ENCODE measurements at places on chromosomes 3 and 15.

DNA sequence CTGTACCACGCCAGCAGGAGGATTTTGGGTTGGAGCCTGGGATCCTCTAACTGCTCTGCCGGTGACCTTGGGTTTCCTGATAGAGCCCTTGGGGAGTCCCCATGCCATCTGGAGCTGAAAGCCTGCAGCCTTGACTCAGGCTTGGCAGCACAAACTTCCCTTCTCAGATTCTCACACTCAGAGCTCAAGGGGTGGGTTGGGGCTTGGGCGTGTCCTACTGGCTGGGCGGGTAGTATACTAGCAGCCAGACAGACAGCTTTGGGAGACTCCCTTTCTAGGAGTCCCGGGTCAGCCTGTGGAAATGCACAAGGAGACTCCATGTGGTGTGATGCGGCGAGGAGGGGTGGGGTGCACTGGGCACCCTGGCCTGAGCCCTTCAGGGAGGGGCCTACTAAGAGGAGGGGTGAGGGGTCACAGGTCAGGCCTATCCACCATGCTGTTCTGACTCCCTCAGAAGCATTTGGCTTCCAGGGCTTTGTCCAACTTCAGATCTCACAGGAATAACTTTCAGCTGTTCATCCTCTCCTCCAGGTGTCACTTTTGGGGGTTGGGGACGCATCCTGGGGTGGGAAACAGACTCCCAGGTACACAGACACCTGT is 21.6 kb upstream of the PLXNA1 start:
- DNase-seq, result no peak

DNA sequence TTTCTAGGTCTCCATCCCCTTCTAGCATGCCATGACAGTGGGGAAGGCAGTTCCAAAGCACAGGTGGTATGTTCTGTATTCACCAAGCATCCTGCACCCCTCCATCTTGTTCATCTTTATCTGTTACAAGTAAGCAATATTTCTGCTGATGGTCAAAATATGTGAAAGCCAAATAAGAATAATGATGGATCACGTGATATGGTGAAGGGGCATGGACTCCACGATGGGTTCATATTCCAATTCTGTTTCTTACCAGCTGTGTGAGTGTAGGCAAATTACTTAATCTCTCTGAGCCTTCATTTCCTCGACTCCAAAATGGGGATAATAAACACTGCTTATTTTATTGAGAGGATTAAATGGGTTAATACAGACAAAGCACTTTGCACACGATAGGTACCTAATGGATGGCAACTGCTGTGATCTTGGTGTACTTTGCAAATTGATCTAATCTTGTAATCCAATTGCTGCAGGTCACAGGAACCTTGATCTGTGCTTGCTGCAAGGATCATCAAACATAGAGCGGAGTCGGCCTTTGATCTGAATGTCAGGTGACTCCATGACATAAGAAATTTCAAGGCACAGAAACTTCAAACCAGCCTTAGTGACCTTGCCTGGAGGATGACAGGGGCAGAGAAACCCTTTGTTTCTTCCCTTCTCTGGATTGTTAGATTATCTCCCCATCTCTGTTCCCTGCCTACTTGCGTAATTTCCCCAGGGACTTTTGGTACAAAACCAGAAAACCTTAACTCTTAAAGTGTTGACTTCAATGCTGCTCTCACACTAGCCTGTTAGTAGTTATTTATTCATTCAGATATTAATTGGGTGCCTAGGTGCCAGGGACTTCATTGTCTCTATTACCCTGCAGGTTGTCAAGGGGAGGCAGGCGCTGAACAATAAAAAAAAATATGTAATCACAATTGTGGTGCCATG is 25.8 kb downstream of the SIAH2 start:
- no peak for DNase-seq

- DNase-seq, result no peak
Observed at GRCh38 chr3:118466795-118467330, 567.8 kb downstream of the IGSF11 start.

- DNase-seq, result no peak
Observed at GRCh38 chr15:55587321-55588069, 650 bp downstream of the PYGO1 start.

DNA sequence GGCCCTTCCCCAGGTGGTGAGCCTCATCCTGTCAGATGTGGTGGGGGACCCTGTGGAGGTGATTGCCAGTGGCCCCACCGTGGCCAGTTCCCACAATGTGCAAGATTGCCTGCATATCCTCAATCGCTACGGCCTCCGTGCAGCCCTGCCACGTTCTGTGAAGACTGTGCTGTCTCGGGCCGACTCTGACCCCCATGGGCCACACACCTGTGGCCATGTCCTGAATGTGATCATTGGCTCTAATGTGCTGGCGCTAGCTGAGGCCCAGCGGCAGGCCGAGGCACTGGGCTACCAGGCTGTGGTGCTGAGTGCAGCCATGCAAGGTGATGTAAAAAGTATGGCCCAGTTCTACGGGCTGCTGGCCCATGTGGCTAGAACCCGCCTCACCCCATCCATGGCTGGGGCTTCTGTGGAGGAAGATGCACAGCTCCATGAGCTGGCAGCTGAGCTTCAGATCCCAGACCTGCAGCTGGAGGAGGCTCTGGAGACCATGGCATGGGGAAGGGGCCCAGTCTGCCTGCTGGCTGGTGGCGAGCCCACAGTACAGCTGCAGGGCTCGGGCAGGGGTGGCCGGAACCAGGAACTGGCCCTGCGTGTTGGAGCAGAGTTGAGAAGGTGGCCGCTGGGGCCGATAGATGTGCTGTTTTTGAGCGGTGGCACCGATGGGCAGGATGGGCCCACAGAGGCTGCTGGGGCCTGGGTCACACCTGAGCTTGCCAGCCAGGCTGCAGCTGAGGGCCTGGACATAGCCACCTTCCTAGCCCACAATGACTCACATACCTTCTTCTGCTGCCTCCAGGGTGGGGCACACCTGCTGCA is 4.8 kb downstream of the GLYCTK start:
- DNase-seq, result no peak

- no peak for DNase-seq
Observed at GRCh38 chr15:36737430-36737891, 158.0 kb downstream of the CDIN1 start.

- DNase-seq, result no peak
Observed at GRCh38 chr3:50486219-50486888, 17.1 kb downstream of the CACNA2D2 start.

DNA sequence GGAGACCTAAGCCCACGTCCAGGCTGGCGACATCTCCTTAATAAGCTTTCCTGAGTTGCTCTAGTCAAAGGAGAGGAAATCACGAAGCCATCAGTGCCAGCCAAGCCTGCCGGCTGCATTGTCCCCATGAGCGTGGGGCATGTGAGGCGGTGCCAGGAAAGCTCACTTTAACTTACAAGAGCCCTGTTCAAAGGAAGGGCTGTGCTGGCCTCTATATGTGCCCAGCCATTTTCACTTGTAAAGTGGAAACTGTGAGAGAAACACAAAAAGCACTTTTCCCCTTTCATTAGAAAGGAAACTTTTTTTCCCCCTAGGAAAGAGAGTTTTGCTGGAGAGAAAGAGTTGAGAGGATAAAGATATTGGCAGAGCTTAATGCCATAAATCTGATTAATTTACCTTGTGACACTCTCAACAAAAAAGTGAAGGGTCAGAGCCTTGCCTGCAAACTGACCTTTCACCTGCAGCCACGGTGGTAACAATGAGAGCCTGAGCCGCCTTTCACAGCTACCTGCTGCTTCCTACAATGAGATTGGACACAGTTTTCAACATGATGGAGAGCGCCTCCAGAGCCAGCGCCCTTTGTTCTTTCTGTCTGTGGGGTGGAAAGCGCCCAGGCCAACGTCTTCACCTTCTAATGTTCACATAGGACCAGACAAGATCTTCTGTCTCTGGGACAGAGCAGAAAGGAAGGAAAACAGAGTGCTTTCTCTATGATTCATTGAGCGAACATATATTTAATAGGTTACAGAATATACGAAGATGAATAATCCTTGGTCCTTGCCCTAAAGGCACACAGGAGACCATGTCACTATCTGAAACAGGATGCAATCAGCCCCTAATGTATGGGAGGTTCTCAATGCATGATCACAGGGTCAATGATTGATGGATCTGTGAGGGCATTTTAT is 233.1 kb upstream of the HES1 start:
- no peak for DNase-seq

GRCh38 chr3:126961791-126962461 is 21.0 kb upstream of the PLXNA1 start:
- no peak for DNase-seq

DNA sequence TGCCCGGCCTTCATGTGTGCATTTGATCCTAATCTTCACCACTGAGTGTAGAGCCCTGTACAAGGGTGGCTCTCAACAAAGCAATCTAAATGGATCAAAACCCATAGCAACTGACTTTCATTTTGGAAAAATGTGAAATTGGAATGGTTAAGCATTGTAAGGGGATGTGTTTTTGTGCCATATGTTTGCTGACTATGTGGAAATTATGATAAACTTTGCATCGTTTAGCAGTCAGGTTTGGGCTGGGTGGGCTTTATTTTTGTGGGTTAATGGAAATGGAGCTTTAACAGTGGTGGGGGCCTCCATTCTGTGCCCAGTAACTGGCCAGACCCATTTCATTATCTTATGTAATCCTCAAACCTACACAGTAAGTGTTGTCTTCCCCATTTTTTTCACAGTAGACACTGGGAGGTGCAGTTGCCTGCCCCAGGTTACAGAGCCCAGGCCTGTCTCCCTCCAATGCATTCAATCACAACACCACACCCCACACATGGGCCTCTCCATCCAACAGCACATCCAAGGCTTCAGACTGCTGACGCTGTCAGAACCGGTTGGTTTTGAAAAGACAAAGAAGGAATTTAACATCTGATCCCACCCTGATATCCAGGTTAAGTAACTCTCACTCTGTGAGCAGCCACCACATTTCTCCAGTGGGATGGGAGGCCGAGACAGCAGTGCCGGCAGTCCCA is 136.3 kb upstream of the ABHD17C start:
- no peak for DNase-seq

DNA sequence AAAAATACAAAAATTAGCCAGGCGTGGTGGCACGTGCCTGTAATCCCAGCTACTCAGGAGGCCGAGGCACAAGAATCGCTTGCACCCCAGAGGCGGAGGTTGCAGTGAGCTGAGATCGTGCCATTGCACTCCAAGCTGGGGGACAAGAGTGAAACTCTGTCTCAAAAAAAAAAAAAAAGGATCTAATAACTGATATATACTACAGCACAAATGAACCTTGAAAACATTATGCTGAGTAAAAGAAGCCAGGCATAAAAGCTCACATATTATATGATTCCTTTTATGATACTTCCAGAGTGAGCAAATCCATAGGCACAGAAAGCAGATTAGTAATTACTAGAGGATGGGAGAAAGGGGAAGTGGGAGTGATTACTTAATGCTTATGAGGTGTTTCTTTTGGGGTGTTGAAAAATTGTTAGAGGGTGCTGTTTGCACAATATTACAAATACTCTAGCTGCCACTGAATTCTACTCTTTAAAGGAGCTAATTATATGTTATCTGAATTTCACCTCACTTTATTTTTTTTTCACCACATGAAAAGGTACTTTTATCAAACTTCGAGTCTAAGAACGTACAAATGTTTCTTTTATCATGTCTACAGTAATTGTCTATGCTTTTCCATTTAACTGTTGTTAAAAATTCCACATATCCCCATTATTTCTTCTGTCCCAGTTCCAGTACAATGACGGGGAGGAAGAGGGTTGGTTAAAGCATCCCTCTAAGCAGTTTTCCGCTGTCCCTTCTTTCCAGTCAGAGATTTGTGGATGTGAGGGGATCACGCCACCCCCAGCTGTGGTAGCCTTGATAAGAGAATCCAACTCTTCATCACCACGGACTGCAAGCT is 77.7 kb upstream of the FAM174B start:
- DNase-seq, result no peak

DNA sequence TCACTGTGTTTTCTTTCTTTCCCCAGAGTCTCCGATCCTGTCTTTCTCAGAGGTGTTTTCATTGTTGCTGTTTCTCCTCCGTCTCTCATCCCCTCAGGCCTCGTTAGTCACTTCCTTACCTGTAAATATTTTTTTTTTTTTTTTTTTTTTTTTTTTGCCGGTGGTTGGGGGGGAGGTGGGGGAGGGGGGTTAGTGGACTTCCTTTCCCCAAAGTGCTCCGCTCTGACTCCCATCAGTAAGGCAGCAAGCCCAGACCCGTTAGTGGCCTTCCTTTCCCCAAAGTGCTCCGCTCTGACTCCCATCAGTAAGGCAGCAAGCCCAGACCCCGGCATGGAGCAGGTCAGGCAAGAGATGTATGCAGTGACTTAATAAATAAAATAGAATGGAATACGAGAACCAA is 97.1 kb upstream of the TNFAIP8L3 start:
- no peak for DNase-seq

GRCh38 chr15:34147371-34148140 is 45.7 kb downstream of the PGBD4 start:
- DNase-seq, result no peak

GRCh38 chr3:154701055-154701454 is 271.1 kb upstream of the GPR149 start:
- no peak for DNase-seq

DNA sequence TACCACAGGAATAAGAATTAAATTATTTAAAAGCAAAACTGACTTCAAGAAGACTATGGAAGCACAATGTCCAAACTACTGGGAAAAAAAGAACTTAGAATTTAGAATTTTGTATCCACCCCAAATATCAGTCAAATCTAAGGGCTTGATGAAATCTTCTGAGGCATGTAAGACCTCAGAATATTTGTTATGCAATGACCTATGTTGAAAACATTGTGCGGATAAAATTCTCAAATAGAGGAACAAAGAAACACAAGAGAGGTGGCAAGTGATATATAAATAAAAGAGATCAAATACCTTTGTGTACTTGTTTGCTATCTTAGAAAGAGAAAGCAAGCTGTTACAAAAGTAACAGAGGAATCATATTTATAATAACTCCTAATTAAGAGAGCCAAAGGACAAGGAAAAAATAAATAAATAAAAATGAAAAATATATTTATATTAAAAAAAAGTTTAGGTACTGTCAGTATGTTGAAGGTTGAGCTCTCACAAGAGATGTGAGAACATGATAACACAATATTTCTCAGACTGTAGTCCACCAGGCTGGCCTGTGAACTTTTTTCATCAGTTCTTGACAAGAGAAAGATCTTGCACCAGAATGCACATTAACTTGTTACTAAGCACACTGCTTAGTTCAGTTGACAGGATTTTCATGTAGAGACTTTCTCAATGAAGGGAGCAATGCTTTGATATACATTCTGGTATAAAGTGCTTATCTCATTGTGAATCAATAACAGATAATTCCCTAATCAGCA is 50.0 kb downstream of the CPA3 start:
- no peak for DNase-seq

DNA sequence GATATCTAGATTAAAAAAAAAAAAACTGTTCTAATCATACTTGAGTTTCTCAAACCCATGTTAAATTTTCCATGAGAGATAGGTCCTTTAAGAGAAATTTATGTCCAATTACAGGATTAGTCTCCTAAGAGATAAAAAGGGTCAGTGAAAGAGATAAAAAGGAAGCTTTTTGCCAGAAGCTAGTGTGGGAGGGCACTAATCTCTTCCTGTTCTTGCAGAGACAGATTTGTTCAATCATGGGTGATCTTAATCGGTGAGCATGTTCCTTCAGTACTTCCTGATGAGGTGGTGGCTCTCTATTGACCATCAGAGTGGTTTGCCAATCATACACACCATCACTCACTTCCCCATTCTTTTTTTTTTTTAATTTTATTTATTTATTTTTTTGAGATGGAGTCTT is 16.9 kb upstream of the LPP start:
- DNase-seq, result peak; percentile 49

- DNase-seq, result no peak
Observed at GRCh38 chr15:71654042-71654719, 156.2 kb upstream of the NR2E3 start.

GRCh38 chr3:58490860-58491501 is 915 bp upstream of the KCTD6 start:
- DNase-seq, result no peak
